Naive thymus-derived CD8-positive, alpha-beta T cell (primary cell): ENCODE measurements at places on chromosomes 3 and 15. TPM values are rescaled to one million over a fixed set of nuclear protein-coding genes. Genes with fewer than 3 reads are reported as not detected.

GRCh38 chr3:54685213-54685612 is 242.6 kb downstream of the LRTM1 start:
- no peaks in the 10 kb centered on the region for H3K36me3 ChIP-seq
- no peak for DNase-seq
- H3K4me3 ChIP-seq: no peak overlapping the region

- H3K36me3 ChIP-seq: no peaks in the 10 kb centered on the region
- H3K27ac ChIP-seq: no peak overlapping the region
Observed at GRCh38 chr3:100941041-100941440, 52.2 kb downstream of the ABI3BP start.

DNA sequence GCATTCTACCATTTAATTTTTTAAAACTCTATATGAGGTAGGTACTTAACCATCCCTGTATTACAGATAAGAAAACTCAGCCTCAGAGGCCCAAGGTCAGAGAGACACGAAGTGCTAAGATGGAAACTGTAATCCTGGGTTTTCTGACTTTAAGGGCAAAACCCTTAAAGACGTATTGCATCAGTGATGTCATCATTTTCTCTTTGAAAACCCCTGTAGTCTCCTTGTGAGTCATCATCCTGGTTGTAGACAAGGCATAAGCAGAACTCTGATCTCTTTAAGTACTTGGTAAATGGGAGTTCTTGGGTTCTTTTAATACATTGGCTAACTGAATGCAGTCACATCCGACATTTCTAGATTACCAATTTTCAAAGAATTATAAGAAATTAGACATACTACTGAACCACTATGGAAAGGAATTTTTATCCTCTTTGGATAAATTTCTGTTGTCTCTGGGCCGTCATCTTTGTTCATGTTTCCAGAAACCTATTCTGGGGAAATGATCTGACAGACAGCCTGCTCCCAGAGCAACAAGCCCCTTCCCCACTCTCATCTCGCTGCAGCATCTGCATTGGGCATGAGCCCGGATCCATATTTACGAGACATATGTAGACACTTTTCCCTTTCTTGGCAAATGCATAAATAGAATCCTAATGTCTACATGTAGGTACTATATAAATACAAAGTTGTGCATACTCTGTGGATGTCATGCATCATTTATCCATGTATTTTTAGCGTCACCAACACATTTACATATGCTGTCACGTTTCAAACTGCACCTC is 48.7 kb upstream of the MDFIC2 start:
- no peaks in the 10 kb centered on the region for H3K4me1 ChIP-seq
- H3K36me3 ChIP-seq: peaks cover 7% of the 10 kb centered on the region
- DNase-seq: no peak
- H3K4me3 ChIP-seq: no peak overlapping the region
- peaks cover 3% of the 10 kb centered on the region for H3K27me3 ChIP-seq
- H3K27ac ChIP-seq: no peak overlapping the region

DNA sequence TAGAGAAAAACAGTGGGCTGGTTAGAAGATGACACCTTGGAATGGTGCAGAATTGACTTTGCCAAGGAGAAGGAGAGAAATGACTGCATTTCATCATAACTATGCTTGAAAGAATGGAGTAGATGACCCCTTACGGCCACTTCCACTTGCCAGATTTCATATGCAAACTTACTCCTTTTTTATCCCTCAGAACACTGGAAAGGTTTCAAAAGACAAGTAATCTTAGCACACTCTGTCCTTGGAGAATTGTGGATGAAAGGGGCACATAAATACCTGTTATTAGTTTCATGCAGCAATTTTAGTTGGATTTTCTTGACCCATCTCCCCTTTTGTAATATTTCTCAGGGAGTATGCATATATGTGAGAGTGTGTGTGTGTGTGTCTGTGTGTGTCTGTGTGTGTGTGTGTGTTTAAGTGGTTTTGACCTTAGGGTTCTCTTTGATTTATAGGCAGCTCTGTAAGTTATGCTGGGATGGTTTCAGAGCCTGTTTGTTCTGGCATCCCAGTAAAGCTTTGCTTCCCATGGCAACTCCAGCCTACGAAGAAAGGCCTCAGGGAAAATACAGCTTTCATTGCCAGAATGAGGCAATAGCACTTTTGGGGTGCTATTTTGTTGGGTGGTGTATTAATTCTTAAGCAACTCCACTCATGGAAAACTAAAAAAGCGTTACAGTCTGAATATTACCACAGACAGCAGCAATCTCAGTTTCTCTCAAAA is 122.2 kb upstream of the TP63 start:
- no peaks in the 10 kb centered on the region for H3K4me1 ChIP-seq
- no peaks in the 10 kb centered on the region for H3K36me3 ChIP-seq
- H3K27me3 ChIP-seq: no peaks in the 10 kb centered on the region
- no peak for DNase-seq

DNA sequence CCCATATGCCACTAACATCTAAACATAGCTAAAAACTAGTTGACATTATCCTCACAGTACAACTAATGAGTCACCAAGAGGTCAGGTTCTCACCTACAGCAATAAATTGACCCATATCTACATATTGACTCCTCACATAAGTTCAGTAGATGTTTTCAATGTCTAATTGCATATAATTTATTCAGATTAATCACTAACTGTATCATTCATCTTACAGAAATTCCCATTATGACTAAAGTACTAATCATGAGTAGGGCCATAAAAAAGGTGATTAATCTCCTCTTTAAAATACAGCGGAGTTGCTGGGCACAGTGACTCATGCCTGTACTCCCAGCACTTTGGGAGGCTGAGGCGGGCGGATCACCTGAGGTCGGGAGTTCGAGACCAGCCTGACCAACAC is 82.4 kb upstream of the ST3GAL6 start:
- H3K4me1 ChIP-seq: no peaks in the 10 kb centered on the region
- H3K27ac ChIP-seq: no peak overlapping the region
- no peaks in the 10 kb centered on the region for H3K36me3 ChIP-seq
- peaks cover 3% of the 10 kb centered on the region for H3K27me3 ChIP-seq

The HOMER2 gene
- 6.1 TPM for total RNA-seq

The LIPC gene
- 4.2 TPM for total RNA-seq
